Activated CD4-positive, CD25-positive, alpha-beta regulatory T cell treated with anti-CD3 and anti-CD28 coated beads, Interleukin-2, amount 50 U/mL, for 24 hours (primary cell): ENCODE measurements at places on chromosomes 1 and 21.

DNA sequence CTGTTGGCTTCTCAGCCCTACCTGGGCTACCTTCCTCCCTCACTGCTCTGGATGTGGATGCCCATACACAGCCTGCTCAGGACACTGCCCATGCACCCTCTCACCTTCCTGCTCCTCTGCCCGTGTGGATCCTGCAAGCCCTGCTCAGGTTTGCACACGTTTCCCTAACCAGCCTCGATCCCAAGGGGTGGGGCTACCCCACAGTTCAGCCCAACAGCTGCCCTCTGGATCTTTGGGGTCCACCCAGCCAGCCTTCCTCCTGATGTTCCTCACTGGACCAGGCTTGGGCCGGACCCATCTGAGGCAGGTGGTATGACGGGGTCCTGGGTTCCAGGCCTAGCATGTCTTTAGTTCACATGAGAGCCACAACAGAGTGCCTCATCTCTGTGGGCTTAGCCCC is 4.7 kb downstream of the TMEM54 start:
- no peak for ATAC-seq

DNA sequence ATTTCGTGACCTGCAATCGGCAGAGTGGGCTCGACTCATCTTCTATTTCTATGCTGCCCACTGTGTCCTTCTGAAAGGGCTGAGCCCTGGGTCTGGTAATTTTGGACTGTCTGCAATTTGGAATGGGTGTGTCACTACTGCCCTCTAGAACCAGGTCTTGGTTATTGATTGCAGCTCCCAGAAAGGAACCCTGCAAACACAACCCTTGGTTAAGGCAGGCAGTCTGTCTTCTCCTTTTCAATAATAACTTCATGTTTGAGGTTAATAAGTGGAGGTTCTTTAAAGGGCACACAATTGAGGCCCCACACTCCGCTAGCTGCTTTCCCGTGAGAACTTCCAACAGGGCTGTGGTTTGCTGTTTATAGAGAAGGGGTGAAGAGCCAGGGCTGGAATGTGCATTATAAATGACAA is 79.9 kb upstream of the LYST start:
- no peak for ATAC-seq

GRCh38 chr21:38691631-38692030 is 114.1 kb upstream of the ETS2 start:
- no peak for ATAC-seq

DNA sequence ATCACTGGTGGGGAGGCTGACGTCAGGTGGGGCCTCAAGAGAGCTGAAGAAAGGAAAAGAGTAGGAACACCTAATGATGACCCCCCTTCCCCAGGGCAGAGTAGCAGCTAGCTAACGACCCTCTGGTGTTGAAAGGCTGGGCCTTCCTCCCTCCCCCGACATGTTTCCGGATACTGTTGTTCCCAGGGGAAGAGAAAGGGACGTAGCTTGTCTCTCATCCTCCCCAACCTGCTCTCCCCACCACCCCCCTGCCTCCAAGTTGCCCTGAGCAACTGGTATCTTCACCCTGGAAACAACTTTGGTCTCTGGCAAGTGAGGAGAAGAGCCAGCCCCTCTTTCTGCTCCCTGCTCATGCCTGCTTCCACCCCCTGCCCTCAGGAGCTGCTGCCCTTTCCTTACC is 2.4 kb downstream of the SEMA6C start:
- no peak for ATAC-seq

GRCh38 chr21:37128076-37128475 is 55.0 kb downstream of the TTC3 start:
- ATAC-seq: no peak

- no peak for ATAC-seq
These were observed 105.0 kb upstream of the COL6A1 start for GRCh38 chr21:45876381-45877170.

GRCh38 chr1:86317926-86318325 is 78.2 kb downstream of the ODF2L start:
- no peak for ATAC-seq

DNA sequence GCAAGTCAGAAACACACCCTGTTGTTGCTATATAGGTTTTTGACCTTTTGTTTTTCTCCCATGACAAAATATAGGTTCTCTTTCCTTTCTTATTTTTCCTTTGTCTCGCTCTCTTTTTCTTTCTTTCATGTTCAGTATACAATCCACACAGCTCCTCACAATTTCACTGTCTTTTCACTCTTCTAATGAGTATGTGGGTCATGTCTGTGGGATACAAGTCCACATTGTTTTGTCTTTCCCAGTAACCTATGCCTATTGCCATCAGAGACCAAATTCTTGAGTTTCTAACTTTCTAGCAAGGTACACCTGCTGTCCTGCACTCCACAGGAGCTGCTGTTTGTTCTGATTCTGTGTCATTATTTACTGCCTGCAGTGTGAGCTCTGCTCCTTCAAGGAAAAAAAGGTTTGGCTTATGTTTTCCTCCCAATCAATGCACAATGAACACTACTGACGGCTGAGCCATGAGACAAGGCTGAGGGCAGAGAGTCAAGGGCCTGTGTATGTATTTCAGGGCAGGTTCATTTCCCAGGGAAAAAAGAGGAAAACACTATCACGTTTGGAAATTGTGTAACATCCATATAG is 453.8 kb downstream of the NEGR1 start:
- ATAC-seq: no peak

GRCh38 chr1:243336163-243336562 is 80.3 kb downstream of the SDCCAG8 start:
- no peak for ATAC-seq

GRCh38 chr1:207519505-207520399 is 23.8 kb downstream of the CR1 start:
- ATAC-seq: no peak
